ENCODE measurements at places on chromosomes 12 and 14. TPM values are rescaled to one million over a fixed set of nuclear protein-coding genes. Genes with fewer than 3 reads are reported as not detected.

LRRC23 gene
- total RNA-seq = 11.6 TPM

SLC41A2 gene
- 4.6 TPM for total RNA-seq

KRT3 gene
- total RNA-seq = not detected

CCDC38 gene
- 0.22 TPM for total RNA-seq

CMA1 gene
- total RNA-seq = 0.66 TPM

VWF gene
- total RNA-seq = 250 TPM

ABCC9 gene
- 81.8 TPM for total RNA-seq

SERPINA10 gene
- total RNA-seq = not detected

ZFHX2 gene
- 0.74 TPM for total RNA-seq

DNA sequence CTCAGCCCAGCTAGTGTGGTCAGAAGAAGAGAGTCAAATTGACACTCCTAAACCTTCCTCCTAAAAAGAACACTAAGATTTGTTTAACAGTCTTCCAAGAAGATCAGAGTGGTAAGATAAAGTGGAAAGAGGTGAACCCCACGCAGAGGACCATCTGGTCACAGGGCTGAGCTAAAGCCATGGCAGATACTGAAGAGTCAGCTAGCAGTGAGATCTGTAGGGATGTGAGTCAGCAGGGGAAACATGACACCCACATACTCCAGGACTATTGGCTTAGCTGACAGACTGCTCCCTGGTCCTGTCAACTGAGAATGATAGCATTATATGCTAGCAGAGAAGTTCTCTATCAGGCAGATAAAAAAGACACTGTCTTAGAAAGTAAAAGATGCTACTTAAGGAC is 269.4 kb upstream of the ALG10 start:
- DNase-seq = no peak

DNA sequence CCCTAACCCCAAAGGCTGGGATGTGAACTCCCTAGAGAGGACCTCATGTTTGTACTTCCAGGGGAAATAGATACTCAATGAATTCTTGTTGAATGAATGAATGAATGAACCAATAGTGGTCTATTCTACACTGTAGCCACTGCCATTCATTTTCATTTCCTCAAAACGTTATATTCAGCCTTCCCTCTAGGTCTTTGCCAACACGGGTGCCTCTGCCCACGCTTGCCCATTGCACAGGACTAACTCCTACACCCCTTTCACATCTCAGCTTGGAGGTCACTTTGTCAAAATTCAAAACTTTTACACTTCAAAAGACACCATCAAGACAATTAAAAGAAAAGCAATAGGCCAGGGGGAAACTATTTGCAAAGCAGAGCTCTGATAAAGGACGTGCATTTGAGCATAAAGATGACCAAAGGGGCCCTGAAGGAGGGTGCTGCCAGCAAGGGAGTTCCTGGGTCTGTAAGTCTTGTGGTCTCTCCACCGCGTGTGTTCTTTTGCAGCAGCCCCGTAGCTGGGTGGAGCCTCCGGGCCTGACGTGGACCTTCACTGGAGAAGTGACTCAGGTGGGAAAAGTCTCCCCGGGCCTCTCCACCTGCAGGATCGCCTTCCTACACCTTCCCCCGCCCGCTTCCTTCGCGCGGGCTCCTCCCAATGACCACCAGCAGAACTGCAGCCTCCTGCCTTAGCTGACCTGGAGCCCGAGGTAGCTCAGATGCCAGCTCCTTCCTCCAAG is 31.5 kb downstream of the TMEM63C start:
- no peak for DNase-seq

- no peak for DNase-seq
Observed at GRCh38 chr12:19852100-19852855, 413.0 kb downstream of the AEBP2 start.

DNA sequence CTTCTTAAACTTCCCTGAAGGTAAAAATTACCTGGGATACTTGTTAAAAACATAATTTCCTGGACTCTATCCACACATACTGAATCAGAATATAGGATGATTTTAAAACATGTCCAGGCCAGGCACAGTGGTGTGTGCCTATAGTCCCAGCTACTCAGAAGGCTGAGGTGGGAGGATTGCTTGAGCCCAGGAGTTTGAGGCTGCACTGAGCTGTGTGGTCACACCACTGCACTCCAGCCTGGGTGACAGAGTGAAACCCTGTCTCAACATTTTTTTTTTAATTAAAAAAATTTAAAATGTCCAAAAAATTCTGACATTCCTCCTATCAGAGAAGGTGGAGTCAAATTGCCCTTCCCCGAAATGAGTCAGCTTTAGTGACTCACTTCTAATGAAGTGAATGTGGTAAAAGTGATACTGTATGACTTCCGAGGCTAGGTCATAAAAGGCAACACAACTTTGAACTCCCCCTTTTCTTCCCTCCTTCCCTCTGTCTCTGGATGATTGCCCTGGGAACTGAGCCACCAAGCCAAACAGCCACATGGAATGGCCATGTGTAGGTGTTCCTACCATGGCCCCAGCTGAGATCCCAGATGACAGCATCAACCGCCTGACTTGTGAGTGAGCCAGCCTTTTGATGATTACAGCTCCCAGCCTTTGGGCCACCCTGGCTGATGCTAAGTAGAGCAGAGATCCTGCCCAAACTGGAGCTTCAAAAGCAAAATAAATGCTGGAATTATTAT is 36.3 kb downstream of the LIMA1 start:
- peak; percentile 68 for DNase-seq

- no peak for DNase-seq
Observed at GRCh38 chr12:51867371-51867770, 18.9 kb upstream of the FIGNL2 start.

GRCh38 chr14:84671776-84672175 is 858.2 kb upstream of the FLRT2 start:
- DNase-seq = no peak

- DNase-seq = no peak
Observed at GRCh38 chr12:28936221-28936620, 212.9 kb upstream of the FAR2 start.

GRCh38 chr12:75917083-75917482 is 114.5 kb downstream of the PHLDA1 start:
- DNase-seq = no peak

- no peak for DNase-seq
Observed at GRCh38 chr12:107847830-107848229, 73.3 kb downstream of the ASCL4 start.

- DNase-seq = no peak
Observed at GRCh38 chr14:95703805-95704204, 10.1 kb downstream of the TCL1A start.

- no peak for DNase-seq
Observed at GRCh38 chr12:76375470-76375869, 27.3 kb upstream of the BBS10 start.

GRCh38 chr12:126761420-126761819 is 1505.5 kb upstream of the TMEM132C start:
- no peak for DNase-seq

DNA sequence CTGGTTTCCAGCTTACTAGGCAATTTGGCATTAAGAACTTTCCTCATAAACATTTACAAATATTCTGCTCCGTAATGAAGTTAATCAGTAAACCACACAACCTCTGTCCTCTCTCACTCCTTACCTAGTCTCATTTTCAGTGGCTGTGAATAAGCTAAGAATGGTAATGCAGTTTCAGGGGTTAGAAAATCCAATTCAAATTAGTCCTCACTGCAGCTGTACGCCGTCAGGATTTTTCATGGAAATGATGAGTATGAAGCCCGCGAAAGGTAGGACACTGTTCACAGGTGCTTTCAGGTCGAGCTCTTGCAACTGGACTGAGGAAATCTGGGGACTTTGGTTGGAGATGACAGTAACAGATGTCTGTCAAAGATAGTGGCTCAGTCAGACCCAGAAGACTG is 29.6 kb downstream of the NR1H4 start:
- DNase-seq = no peak

- peak; percentile 74 for DNase-seq
Observed at GRCh38 chr12:108312693-108313189, 26.4 kb downstream of the CMKLR1 start.

DNA sequence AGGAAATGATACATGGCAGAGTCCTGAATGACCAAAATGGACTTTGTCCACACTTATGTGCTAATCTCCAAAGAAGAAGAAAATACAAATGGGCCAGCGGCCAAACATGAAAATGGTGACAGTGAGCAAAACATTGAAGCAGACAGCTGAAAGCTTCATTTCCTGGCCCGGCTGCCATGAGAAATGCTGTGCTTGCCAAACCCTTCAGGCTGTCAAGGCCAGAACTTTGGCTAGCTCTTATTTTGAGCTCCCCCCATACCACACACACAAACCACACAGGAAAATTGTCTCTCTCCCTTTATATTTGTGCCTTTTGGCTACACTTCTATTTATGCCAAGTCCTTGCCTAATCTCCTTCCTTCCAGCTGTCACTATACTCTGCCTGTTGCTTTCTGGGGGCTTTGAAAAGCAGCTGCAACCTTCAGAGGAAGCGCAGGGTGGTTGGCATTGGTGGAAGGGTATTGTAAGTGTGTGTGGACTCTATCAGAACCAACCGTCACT is 323.8 kb downstream of the RAD51B start:
- DNase-seq = peak; percentile 80

DNA sequence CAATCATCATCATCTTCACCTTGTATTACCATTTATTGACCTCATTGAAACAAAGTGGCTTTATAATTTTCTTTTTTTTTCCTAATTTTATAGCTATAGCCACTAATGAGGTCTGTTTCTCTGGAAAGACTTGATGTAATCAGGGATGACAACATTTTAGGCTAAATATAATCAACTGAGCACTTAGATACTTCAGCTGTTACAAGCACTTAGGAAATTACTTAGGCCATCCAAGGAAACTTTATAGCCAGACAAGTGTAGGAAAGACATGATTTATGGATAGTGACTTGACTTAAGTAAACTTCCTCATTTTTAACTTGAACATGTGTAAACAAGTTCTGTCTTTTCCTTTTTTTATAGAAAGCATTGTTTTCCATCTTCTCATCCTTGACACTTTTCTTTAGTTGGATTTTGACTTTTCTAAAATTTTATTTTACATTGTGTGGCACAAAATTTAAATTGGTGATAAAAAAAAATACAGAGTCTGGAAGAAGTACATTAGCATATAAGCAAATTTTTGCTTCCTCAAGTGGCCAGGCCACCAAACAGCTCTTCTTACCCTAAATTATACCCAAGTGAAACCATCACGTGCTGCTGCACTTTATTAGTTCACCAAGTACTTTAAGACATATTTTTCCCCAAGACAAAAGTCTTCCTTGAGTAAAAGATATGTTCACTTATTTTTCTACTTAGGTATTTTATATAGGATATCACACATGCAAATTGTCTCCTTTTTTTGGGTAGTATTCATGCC is 15.1 kb downstream of the CPNE8 start:
- no peak for DNase-seq

DNA sequence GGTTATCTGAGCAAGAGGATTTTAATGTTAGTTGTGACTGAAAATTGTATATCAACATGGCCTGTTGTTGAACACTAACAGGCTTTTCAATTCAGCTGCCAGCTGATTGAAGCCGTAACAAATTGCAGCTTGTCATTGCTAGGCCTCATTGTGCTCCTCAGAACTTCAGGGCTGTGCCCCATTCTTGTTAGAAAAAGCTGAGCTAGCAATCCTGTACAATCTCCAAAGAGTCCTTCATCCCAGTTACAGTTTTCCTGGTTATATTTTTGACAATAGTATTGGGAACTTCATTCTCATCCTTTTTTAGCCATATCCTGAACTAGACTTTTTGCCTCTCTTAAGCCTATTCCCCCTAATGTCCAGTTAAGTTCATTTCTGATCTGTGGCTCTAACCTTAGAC is 564.1 kb upstream of the ATXN7L3B start:
- DNase-seq = no peak

DNA sequence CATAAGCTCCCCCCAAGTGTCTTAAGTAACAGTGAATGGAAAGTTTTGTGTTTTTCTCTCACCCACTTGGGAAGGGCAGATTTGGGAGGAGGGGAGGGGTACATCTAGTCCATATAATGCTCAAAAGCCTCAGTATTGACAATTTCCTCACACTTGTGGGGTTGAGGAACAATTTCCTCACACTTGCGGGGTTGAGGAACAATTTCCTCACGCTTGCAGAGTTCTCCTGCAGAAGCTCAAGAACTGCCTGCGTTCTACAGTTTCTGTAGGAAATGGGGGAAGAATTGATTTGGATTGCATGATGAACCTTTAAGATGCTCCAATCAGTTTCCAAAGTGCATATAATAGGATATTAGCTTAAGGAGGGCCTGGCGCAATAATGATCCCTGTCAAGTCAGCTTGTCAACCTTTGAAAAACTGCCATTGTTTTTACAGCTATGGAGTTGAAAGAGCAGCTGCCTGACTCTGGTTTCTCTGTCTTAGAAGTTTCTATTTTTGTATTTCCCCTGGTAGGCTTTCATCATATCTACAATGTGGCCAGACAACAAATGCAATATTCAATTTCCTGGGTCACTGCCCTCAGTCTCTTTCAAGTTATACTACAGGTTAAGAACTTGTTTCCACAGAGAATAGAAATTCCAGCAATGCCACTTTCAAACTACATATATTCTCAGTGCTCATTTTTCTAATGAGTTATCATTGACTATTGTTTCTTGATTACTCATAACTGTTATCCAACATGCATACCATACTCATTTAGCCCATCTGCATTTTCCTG is 66.5 kb downstream of the PLEKHG7 start:
- no peak for DNase-seq

DNA sequence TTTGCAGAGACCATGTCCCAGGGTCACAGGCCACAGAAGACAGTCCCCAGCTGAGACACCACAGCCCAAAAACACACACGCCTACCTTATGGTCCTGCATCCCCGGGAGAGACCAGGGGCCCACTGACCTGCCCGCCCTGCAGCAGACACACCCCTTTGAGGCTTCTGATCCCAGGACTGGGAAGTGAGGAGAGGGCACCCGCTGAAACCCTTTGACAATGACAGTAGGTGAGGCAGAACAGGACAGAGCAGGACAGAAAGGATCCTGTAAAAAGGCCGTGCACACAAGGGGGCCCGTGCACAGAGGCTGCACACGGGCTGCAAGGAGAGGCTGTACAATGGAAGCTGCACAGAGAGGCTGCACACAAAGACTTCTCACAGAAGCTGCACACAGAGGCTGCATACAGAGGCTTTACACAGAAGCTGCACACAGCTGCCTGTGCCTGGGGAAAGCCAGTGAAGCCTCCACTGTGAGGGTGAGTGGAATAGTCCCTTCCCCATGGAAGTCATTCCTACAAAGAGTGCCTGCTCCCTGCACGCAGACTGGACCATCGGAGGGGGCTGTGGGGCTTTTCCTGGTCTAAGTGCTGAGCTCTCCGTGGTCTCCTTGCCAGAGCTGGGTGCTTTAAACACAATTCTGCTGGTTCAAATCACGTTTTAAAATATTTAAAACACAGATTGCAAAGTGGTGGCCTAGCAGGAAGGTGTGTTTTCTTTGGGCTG is 16.6 kb upstream of the SFSWAP start:
- DNase-seq = no peak

DNA sequence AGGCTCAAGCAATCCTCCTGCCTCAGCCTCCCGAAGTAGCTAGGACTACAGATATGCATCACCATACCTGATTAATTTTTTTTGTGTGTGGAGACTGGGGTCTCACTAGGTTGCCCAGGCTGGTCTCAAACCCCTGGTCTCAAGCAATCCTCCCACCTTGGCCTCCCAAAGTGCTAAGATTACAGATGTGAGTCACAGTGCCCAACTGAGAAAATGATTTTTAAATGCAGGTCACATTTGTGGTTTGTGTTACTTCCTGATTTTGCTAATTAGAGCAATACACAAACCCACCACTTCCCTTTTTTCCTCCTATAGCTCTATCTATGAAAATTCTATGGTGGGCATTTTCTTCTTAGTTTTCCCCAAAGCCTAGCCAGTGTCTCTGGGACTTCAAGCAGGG is 45.5 kb upstream of the TMEM263 start:
- DNase-seq = no peak

All from left ventricle myocardium inferior (tissue), 1 donor.